ENCODE measurements at places on chromosomes 5 and 9.
A peak's percentile ranks its signal among the peaks of the same experiment; 100 is the strongest.

DNA sequence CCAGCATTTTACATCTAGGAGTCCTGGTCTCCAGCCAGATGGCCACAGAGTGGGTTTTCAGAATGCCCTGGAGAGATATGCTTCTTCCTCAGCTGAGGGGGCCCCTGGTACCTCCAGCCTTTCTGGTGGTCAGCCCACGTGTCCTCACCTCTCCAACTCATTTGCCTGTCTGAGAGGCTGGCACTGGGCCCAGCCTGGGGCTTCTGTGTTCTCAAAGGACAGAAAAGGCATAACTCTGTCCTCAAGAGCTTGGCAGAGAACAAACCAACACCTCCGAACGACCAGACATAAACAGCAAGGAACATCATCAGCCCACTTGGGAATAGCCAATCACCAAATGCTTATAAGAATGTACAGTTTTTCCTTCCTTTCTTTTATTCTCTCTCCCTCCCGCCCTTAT is 17.1 kb downstream of the ENG start:
- DNase-seq, result peak; percentile 70

GRCh38 chr5:153373130-153373498 is 117.4 kb upstream of the GRIA1 start:
- no peak for DNase-seq

DNA sequence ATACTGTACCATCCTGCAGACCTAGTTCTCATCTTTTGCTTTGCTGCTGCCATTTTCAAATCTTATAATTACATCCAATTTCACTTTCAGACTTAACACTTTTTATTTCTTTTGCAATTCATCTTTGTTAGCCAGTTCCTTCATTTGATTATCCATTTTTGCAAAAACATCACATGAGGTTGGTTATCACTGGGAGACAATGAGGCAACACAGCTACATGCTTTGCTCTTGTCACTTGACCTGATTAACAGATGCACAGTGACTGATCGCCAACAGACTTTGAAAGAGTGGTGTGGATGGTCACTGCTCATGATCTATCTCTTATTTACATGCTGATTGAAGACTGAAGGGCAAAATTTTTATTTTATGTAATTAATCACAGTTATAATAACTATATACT is 17.0 kb upstream of the RNF20 start:
- no peak for DNase-seq

DNA sequence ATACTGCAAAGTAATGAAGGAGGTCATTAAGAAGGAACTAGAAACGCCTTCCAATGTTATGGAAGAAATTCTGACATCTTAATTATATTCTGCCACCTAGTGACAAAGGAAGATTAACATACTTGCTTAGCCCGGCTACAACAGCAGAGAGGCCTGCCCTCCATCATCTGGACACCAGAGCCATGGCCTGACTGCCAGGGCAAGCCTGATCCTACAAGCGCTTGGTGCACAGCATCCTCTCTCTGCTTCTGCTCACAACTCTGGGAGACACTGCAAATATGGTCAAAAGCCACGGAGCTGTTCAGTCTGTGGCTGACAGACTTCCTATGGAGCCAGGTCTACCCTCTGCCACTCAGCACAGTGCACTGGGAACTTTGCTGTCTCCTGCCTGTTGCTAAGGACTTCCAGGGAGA is 87.3 kb upstream of the SLC44A1 start:
- peak; percentile 54 for DNase-seq

- DNase-seq, result no peak
Observed at GRCh38 chr9:115283395-115283794, 165.4 kb upstream of the TNC start.

DNA sequence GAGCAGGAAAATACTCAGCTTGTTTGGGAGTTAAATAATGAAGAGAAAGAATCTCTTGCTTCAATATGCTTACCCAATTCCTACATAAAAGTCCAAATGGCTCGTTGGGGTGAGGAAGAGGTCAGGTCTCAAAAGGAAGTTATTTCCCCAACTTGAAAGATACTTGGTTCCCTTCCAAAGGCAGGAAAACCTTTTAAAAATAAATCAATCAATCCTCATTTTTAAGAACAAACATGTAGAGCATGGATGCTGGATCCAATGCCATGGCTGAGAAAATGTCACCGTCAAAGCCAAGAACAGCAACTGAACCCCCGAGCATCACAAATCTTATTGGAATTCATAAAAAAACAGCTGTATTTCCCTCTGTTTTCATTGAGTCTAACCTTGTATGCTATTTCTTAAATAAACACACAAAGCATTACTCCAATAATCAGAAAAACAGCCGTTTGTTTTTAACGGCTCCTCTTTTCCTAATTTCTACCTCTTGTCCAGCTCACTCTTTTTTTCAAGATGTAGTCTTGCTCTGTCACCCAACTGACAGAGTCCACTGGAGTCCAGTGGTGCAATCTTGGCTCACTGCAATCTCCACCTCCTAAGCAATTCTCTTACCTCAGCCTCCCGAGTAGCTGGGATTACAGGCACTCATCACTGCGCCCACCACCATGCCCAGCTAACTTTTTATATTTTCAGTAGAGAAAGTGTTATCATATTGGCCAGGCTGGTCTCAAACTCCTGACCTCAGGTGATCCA is 140.7 kb downstream of the GNA14 start:
- no peak for DNase-seq

GRCh38 chr9:90124961-90125360 is 517.7 kb downstream of the DIRAS2 start:
- DNase-seq, result no peak

DNA sequence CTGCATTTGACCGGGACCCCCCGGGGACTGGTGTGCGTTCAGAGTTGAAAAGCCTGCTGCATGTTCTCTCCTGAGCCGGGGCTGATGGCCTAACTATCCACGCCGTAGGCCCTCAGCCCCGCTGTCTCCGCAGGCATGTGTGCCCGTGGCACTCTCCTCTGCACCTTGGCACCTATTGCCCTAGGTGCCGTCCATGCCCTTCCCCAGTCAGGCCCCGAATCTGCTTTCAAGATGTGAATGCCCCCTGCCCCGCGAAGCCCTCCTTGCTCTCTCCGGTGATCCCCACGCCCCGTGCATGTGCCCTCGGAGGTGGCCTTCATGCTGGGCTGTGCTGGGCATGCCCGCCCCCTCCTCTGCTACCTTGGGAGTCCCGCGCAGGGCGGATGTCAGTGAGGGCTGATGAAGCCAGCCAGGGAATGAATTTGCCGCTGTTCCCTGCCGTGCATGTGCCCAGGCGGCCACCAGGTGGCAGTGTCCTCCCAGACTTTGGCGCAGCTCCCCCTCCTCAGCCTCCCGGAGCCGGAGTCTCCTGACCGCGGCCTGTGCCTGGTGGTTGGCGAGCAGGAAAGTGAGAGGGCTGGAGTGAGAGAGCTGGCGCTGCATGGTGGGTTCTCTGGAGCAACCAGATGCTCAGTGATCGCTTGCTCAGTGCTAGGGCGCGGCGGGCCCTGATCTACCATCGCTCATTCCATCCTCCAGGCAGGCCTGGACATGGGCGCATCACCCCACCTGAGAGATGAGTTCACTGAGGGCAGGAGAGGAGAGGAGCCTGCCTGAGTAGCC is 112.9 kb upstream of the LMX1B start:
- peak; percentile 77 for DNase-seq

GRCh38 chr9:12934545-12935272 is 159.9 kb downstream of the LURAP1L start:
- DNase-seq, result no peak

GRCh38 chr9:74824654-74825053 is 63.1 kb downstream of the TRPM6 start:
- DNase-seq, result no peak

GRCh38 chr5:180153099-180153498 is 55.9 kb downstream of the RASGEF1C start:
- no peak for DNase-seq

- no peak for DNase-seq
Observed at GRCh38 chr9:3157011-3157410, 313.1 kb upstream of the PUM3 start.

DNA sequence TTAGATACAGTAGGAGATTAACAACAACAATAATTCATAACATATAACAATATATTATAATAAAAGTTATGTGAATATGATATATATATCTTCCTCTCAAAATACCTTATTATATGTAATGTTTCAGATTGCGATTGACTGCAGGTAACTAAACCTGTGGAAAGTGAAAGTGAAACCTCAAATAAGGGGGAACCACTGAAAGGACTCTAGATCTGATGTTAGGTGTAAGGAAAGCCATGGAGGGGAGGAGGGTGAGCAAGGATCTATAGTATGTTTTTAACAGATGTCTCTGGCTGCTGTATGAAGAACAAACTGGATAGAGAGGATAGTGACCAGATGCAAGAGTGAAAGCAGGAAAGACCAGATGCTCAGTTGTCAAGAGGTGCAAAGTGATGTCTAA is 5.8 kb upstream of the FSTL4 start:
- peak; percentile 36 for DNase-seq

GRCh38 chr9:126510564-126510963 is 103.2 kb upstream of the LMX1B start:
- no peak for DNase-seq

DNA sequence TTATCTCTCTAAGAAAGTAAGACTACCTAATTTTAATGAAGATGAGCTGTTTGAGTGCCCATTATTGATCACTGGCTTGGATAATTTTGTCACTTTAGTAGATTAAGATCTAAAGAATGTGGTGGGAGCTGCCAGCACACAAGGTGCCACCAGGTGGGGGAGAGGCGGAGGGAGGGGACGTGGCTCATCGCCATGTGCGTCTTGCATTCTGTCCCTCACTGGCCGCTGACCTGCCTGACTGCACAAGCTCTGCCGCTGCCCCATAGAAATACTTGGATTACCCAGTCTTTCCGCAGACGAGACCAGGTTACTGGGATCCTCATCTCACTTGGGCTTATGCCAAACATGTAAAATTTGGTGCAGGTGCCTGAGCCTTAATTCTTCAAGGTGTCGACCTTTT is 37.6 kb downstream of the RHOBTB3 start:
- DNase-seq, result no peak

DNA sequence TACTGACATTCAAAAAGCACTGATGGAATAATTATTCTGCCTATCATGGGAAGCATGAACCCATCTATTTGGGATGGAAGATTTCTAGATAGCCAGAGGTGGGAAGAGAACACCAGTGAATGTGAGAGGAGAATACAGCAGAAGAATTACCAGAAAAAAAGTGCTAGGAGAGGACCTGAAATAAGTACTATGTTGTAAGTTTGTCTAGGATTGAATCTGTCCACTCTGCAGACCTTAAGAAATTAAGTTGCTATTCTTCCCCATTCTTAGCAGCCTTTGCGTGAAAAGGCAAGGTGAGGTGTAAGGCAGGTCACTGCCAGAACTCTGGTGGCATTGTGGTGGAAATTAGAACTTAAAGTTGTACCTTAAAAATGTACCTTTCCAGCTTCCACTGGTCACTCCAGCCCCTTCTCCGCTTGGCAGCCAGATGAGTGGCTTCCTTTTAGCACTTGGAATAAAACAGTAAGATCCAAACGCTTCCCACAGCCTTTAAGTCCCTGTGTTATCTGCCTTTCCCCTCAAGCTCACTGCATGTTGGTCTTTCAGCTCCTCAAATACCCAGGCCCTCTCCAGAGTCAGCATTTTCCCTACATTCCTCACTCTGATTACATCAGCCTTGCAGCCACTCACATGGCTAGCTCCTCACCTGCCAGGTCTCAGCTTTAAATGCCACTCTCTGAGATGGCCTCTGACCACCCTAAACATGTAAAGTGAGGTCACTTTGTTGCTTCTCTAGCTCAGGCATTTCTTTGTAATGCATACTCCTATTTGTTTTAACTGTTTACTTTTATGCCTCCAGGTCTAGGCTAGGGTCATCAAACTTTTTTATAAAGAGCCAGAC is 253.0 kb downstream of the EPB41L4A start:
- peak; percentile 14 for DNase-seq

DNA sequence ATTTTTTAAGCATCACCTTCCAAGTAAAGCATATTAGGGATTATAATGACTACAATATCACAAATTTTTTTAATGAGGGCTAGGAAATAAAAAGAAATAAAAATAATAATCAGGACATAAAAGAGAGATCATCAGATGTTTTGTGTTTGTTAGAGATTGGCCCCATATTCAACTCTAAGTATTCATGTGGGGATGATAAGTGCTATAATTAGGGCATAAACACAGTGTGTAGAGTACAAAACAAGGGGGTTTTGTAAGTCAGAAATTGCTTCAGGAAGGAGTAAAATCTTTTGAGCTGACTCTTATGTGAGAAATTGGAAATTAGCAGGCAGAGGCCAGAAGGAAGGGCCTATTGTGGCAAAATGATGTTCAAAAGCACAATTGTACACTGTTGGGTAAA is 127.3 kb downstream of the STARD4 start:
- no peak for DNase-seq

DNA sequence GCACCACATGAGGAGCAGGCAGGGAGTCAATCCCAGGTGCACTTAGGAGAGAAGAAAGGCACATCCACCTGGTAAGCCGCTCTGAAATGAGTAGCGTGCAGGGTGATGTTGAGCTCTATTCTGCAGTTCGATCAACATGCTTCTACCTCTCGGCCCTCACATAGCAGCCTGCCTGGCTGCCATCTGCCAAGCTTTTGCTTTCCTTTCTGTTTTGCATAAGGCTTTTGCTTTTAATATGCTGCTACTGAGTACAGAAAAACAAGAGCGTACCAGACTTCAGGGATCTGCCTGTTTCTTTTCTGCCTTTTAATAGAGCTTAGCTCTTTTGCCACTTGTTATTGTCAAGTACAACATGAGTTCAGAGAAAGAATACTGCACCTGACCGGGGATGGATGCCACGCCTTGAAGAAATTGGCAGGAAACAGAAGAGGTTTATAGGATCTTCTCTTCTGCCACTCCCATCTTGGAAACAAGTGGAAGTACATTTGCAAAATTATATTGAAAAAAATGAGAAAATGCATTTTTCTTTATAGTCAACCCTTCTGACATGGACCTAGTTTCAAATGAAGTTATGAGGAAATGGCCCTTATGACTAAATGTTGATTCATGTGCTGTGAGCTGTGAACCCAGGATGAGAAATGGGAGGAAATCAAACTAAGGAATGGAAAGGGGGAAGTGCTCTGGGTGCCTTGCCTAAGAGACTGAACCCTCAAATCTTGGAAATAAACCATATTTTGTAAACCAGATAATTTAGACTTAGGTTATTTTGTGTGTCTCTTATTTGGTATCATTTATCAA is 4.0 kb upstream of the FCHO2 start:
- peak; percentile 12 for DNase-seq

- DNase-seq, result no peak
Observed at GRCh38 chr9:93587651-93588347, 11.4 kb downstream of the PHF2 start.

- DNase-seq, result no peak
Observed at GRCh38 chr5:42108468-42108867, 183.4 kb downstream of the FBXO4 start.
